ENCODE measurements at places on chromosomes 7 and 10.

DNA sequence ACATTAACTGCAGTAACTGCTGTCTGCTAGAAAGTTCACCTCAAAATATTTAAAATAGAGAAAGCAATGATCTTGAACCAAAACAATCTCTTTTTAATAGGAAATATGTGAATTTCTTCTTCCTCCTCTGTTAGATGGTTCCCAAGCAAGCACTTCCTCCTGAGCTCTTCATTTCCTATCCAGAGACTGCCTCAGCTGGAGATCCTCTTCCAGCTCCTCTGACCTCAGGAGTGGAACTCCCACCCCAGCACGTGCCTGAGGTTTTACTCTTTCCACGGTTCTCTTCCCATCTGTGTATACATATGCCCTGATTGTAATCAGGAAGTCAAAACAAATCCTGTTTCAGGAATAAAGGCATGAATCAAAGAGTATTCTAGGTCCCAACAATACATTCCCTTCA lies 5.6 kb downstream of the DENND11 start:
- DNase-seq = no peak

GRCh38 chr7:116809636-116810266 lies 52.6 kb upstream of the CAPZA2 start:
- DNase-seq = peak; percentile 74

DNA sequence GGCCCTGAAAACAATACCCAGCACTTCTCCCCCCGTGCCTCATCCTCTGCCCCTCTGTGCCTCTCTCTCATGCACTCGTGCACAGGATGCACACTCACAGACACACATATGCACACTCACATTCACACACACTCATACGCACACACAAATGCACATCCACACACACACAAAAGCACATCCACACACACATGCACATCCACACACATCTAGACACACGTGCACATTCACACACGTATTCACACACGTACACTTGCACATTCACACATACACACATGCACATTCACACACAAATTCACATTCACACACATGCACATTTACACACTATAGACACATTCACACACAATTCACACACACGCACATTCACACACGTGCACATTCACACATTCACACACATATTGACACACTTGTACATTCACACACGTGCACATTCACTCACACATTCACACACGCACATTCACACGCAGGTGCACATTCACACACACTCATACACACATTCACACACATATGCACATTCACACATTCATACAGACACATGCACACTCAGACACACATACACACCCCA lies 19.2 kb downstream of the SHH start:
- DNase-seq = no peak

DNA sequence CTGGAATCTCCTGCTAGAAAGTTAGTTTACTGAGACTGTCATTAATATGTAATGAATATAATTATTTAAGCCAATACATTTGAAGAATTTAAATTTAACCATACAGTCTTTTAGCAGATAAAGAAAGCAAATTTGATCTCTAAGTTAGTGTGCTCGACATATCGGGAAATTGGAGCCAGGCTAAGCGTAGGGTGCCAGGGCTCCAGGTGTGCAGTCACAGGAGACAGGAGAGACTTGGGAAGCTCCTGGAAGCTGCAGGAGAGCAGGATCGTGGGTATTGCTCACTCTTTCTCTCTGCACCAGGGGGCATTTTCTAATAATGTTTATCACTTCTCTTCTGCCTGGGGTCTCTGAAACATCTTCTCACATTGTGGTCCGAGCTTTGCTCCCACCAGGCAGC lies 342.0 kb upstream of the ANKRD30A start:
- no peak for DNase-seq
